MCF 10A (cell line): ENCODE measurements at places on chromosomes 2 and 18. TPM values are rescaled to one million over a fixed set of nuclear protein-coding genes. Genes with fewer than 3 reads are reported as not detected.

- DNase-seq = no peak
These were observed 184.8 kb upstream of the CRIM1 start for GRCh38 chr2:36170805-36171204.

GRCh38 chr2:43255296-43255910 is 29.0 kb upstream of the ZFP36L2 start:
- DNase-seq = no peak

DNA sequence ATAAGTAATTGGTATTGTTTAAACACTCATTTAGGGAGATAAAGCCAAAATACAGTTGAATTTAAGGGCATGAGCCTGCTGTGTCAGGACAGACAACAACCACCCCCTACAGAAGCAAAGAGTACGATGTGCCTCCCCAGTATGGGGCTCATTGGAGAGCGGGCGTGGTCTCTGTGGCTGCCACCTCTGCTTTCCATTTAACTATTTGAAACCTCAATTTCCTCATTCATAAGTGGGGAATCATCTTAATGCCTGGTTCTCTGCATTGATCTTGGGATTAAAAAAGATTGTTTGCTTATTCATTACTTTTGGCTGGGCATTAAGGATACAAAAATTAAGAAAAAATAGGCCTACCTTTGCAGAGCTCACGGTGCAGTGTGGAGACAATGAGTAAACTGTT is 21.4 kb downstream of the KCNS3 start:
- no peak for DNase-seq

DNA sequence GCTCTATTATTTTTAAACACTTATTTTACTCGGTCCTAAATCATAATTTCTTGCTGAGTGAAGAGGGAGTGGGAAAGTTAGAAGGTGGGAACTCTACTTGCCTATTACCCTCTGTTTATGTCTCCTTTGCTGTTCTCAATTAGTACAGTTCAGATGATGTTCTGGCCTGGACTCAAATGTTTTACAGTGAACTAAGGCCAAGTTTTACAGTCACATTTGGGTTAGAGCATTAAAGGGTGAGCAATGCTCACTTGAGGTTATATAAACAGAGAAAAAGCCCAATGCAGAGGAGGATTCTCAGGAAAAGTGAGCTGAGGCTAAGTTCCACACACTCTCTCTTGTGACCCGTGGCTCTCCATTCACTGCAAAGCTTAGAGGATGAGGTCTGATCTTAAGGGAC is 52.4 kb downstream of the ITSN2 start:
- DNase-seq = no peak

Gene C2orf72
- total RNA-seq = not detected in 2 replicates
